ENCODE measurements at places on chromosomes 3 and 15.

DNA sequence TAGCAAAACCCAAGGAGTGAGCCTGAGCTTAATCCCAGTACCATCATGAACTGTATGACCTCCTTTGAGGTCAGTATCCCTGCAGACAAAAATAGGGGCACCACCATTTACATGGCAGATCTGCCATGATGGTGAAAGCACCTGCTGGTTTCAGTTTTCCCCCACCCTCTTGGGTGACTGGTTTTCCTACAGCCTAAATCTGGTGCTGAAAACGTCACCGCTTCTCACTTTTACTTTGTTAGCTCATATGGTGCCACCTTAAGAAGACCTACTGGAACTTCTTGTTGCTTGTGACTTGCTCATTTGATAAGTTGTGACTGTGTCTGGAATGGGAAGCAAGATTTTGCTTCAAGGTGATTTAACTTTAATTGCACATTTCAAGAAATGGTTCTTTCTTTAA lies 5.1 kb downstream of the PPP1R2 start:
- no peak for DNase-seq

DNA sequence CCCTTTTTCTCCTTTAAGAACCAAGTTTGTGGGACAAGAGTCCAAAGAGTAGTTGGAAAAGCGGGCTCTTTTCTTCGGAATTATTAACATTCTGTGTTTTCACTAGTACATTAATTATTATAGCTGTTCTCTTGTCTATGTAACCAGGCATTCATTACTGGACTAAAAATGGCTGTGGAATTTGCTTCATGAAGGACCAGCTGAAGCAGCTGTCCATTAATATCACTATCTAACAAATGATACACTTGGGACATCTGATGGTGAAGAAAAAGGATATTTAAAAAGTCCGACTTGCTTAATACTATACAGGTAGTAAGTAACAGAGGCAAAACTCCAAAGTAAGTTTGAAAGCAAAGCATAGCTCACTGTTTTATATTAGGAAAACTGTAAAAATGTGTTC lies 728.9 kb upstream of the DPPA4 start:
- DNase-seq: no peak

- DNase-seq: no peak
These were observed 84.8 kb downstream of the PPCDC start for GRCh38 chr15:75107908-75108838.

GRCh38 chr3:116445311-116445841 lies at the start of gene LSAMP:
LSAMP (minus strand) TSS chr3:116445487.
- DNase-seq: peak; percentile 40
